ENCODE measurements at places on chromosomes 16 and 17. TPM values are rescaled to one million over a fixed set of nuclear protein-coding genes. Genes with fewer than 3 reads are reported as not detected.

DNA sequence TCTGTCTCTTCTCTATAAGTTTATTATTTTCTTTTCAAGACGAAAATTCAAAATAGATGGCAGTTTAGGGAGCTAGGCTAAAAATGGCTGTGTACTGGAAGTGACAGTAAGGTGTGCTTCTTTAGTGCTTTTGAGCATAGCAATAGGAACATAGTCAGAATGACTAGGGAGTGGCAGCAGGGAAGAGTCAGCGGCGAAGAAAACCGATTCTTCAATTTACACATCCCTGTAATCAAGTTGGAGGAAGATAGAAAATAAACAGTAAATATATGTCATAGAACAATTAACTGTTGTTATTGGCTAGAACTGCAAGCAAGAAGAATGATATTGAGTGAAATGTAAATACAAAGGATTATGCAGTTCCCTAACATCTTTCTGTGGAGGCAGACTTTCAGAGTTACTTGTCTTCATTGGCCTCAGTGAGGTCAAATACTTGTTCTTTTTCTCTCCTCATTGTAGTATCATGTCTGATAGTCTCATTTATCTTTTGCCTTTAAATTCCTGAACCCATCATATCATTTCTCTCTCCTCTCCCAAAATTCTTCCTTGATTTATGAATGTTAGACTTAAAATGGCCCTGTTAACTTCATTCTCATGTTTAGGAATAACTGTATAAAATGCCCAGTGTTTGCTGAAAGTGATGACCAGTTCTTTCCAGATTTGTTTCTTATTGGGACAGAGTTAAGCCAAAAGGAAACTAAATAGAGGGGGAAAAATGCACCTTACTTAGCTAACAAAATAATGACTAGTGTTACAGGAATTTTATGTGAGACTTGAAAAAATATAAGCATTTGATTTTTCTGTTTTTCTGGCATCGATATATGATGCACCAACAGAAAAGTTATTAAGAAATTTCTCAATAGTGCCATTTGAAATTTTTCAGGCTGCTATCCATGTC, 211.4 kb downstream of the BCAS3 start:
- peak; percentile 32 for DNase-seq
- no peaks in the 10 kb centered on the region for H3K36me3 ChIP-seq
- no peak overlapping the region for H3K4me3 ChIP-seq
- no peaks in the 10 kb centered on the region for H3K4me1 ChIP-seq
- H3K27me3 ChIP-seq: no peaks in the 10 kb centered on the region
- H3K27ac ChIP-seq: no peak overlapping the region

- H3K27me3 ChIP-seq: no peaks in the 10 kb centered on the region
- no peak overlapping the region for H3K27ac ChIP-seq
- H3K4me3 ChIP-seq: no peak overlapping the region
- no peaks in the 10 kb centered on the region for H3K36me3 ChIP-seq
- no peak for DNase-seq
- H3K4me1 ChIP-seq: peaks cover 4% of the 10 kb centered on the region
Observed at GRCh38 chr16:88853325-88853941, 3.3 kb downstream of the GALNS start.

- H3K27ac ChIP-seq: peak overlapping the region; percentile 13
- no peaks in the 10 kb centered on the region for H3K27me3 ChIP-seq
- no peak for DNase-seq
Observed at GRCh38 chr17:13584701-13585080, 17.0 kb downstream of the HS3ST3A1 start.

- no peaks in the 10 kb centered on the region for H3K4me1 ChIP-seq
- no peaks in the 10 kb centered on the region for H3K36me3 ChIP-seq
- H3K27me3 ChIP-seq: no peaks in the 10 kb centered on the region
- DNase-seq: no peak
- no peak overlapping the region for H3K4me3 ChIP-seq
- H3K27ac ChIP-seq: no peak overlapping the region
Observed at GRCh38 chr17:13268791-13269595, 251.2 kb upstream of the ELAC2 start.

DNA sequence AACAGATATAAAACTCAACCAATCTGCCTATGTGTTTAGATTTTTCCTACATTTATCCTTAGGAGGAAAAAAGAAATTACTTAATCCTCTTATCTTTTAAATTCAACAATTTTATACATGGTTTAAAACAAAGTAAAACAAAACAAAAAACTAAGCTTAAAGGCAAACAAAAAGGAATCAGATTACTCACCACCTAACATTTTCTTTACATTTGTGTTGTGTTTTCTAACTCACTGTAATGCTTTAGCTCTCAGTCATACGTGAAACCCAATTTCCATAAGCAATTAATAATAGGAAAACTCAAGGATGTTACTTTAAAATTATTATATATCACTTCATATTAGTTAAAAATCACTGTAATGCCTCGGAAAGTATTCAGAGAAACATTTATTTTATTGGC, 6.7 kb upstream of the IRX5 start:
- no peak overlapping the region for H3K4me3 ChIP-seq
- no peaks in the 10 kb centered on the region for H3K4me1 ChIP-seq
- H3K27ac ChIP-seq: no peak overlapping the region

The PSMC3IP gene
- 8.0 TPM for polyA plus RNA-seq

DNA sequence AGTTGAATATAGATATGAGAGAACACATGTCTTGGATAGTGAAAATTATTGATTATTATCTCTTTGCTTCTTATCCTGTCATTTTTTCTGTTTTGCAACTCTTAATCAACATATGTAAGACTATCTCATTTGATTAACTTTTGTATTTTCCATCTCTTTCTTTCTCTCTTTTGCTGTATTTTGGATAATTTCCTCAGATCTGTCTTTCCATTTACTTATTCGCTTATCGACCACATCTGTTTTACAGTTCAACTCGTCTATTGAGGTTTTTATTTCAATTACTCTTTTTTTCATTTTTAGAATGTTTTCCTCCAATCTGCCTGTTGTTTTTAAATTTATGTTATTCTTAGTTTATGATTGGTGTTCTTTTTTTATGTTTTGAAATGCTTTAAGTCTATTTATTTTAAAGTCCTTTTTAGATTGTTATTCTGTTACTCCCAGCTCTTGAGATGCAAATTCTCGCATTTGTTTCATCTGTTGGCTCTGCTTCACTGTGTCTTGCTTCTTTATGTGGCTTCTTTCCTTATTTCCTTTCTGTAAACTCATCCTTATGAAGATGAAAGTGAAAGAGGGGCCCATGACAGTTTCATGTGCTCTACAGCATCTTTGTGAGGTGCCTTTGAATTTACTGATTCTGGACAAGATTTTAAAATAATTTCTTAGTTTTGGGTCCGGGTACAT, 87.8 kb upstream of the IRX5 start:
- H3K4me3 ChIP-seq: no peak overlapping the region
- DNase-seq: no peak
- no peak overlapping the region for H3K27ac ChIP-seq
- H3K36me3 ChIP-seq: no peaks in the 10 kb centered on the region
- no peaks in the 10 kb centered on the region for H3K27me3 ChIP-seq
- H3K4me1 ChIP-seq: no peaks in the 10 kb centered on the region
